ENCODE measurements at places on chromosomes 5 and 9.

- no peak for DNase-seq
These were observed 39.7 kb downstream of the EGFLAM start for GRCh38 chr5:38297830-38298608.

DNA sequence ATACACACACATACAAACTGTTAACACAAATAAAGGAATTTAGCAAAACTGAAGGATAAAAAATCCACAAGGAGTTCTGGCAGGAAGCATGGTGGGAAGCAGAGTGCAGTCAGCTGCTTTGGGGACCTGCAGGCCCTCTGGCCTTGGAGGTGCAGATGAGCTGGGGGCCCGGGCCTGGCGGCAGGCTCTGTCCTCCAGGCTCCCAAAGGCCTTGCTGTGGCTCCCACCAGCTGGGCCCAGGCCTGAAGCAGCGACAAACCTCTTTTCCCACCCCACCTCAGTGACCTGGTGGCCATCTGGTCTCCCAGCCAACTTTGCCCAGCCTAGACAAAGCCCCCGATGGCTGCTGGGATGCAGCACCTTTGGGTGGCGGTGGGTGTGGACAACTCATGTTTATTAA is 67.8 kb downstream of the GLRA1 start:
- no peak for DNase-seq

DNA sequence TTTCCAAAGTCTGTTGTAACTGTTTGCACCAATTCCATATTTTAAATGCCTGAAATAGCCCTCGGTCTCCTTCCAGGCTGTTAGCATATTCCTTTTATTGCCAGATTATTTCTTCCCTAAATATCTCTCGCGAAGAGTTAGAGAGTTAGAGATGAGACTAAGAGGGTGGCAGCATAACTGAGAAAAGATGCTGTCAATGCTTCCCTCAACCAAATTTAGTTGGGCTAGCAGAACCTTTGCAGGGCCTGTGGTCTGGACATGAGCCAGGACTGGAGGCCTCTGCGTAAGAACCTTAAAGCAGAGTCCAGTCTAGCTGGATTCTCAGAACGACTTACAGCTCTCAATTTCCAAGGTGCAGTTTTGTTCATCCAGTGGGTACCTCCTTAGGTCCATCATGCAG is 135.9 kb downstream of the GABRB2 start:
- DNase-seq: no peak

DNA sequence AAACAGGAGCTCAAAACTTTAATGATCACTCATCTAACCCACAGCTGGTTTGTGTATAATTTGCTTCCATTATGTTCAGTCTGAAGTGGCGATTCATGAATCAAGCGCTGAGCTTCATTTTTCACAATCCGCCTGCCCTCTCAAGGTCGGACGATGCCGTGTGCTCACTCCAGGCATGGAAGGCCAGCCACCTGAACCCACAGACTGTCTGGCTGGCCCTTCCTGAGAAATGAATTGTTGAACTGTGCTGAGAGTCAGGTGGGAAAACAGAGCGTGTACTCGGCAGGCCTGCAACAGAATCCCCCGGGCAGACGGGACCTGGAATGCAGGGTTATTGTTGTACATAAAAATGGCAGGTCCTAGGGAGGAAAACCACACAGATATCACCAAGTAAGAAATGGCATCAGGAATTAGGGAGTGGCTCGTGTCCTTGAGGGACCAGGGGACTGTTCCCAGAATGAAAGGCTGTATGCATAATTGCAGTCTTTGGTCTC is 375.7 kb downstream of the IRX2 start:
- DNase-seq: no peak

DNA sequence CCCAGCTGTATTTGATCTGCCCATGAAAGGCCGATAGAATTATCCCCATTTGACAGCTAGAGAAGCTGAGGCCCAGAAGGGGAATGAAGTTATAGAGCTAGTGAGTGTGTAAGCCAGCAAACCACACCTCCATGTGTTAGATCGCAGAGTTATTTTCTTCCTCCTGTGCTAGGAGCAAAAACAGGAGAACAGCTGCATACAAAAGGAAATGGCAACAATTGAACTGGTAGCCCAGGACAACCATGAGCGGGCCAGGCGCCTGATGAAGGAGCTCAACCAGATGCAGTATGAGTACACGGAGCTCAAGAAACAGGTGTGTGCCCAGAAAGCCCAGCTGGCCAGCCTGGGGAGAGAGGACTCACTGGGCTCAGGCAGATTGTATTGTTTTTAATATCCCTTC is 30.4 kb downstream of the RAB14 start:
- no peak for DNase-seq

DNA sequence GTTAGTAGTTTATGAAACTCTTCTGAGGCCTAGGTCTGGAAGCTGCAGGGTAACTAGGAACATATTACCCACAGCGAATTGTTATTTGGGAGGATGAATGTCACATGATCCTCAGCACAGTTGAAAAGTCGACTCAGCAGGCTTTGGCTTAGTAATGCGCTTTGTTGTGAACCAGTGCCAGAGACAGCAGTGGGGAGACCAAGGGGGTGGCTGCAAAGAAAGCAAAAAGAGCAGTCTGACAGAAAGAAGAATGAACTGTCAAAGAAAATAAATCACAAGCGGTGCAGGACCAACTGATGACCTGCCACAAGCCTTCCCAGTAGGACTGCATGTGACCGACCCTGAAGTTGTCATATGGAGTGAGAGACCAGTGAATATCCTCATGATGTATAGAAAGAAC is 170.0 kb downstream of the CCDC171 start:
- no peak for DNase-seq

- no peak for DNase-seq
These were observed 212.9 kb downstream of the ACTL7B start for GRCh38 chr9:108642871-108643270.

DNA sequence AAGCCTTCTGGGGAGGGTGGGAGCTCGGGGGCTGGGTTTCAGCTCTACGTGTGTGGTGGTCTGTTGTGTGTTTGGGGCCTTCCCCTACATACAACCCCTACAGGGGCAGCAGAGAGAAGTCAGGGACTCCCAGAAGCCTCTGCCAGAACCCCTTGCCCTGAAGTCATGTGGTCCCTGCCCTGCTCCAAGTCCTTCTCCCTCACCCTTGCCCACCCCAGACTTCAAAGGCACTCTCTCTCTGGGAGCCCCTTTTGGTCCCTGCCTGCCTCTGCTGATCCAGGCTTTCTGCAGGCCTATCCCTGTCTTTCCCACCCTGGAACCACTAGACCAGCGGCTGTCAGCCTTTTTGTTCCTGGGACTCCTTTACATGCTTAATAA is 61.1 kb upstream of the PSD2 start:
- no peak for DNase-seq

Measured in stimulated activated CD4-positive, alpha-beta T cell treated with anti-CD3 and anti-CD28 coated beads, Interleukin-4, amount 100 ng/mL, for 48 hours (primary cell).